Activated naive CD8-positive, alpha-beta T cell treated with anti-CD3 and anti-CD28 coated beads, Interleukin-2, amount 10 ng/mL, durations not matched to agents 7 days and 5 days (primary cell): ENCODE measurements at places on chromosomes 11 and 22.

DNA sequence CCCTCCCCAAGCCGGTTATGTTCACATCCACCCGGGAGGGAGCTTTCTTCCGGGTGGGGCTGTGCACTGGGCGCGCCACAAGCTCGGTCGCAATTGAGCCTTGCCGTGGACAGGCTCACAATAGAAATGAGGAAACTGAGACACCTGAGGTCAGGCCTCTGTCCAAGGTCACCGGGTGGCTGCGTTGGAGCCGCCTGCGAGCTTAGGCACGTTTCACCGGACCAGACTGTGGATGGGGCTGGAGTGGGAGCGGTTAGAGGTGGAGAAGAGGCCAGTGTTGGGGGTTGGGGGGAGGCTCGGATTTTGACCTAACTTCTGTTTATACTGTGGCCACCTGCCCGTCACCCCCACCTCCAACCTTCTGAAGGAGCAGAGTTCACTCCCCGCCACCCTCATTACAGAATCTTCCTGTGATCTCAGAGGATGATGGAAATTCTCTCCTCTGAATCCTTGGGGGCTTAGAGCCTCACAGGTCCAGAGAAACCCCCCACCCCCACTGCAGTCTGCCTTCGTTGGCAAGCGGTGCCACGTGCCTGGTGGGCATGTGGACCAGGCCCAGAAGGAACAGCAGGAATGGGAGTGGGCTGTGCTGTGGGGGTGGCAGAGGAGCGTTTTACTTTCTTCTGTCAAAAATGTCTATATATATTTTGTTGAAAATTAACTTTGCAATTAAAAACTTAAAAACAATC, 631 bp upstream of the NPTXR start:
- DNase-seq, result no peak
- peaks cover 5% of the 10 kb centered on the region for H3K4me1 ChIP-seq
- peaks cover 63% of the 10 kb centered on the region for H3K27me3 ChIP-seq
- H3K4me3 ChIP-seq, result peak overlapping the region; percentile 34
- no peak overlapping the region for H3K27ac ChIP-seq

DNA sequence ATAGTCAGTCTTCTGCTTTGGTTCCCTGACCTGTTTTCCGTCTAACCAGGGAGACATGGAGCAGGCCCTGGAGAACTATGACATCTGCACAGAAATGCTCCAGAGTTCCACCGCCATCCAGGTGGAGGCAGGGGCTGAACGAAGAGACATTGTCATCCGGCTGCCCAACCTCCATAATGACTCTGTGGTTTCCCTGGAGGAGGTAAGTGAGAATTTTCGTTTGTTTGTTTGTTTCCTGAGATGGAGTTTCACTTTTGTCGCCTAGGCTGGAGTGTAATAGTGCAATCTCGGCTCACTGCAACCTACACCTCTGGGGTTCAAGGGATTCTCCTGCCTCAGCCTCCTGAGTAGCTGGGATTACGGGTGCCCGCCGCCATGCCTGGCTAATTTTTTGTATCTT, 52.9 kb downstream of the CABIN1 start:
- DNase-seq, result no peak
- no peak overlapping the region for H3K27ac ChIP-seq
- H3K4me1 ChIP-seq, result peaks cover 11% of the 10 kb centered on the region
- H3K4me3 ChIP-seq, result no peak overlapping the region
- peaks cover 44% of the 10 kb centered on the region for H3K36me3 ChIP-seq
- H3K27me3 ChIP-seq, result no peaks in the 10 kb centered on the region

DNA sequence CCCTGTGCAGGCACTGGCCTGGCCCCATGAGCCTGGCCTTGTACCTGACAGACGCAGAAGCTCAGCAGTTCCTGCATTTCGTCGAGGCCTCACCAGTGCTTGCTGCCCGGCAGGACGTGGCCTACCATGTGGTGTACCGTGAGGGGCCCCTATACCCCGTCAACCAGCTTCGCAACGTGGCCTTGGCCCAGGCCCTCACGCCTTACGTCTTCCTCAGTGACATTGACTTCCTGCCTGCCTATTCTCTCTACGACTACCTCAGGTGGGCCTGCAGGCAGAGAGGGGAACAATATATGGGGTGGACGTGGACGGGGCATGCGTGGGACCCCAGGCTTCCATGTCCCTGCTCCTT, 4.9 kb downstream of the LARGE2 start:
- peaks cover 17% of the 10 kb centered on the region for H3K4me1 ChIP-seq
- H3K27ac ChIP-seq, result peak overlapping the region; percentile 5
- peak; percentile 48 for DNase-seq
- H3K4me3 ChIP-seq, result no peak overlapping the region
- H3K27me3 ChIP-seq, result peaks cover 13% of the 10 kb centered on the region
- no peaks in the 10 kb centered on the region for H3K36me3 ChIP-seq

GRCh38 chr22:36351921-36352802, 35.6 kb downstream of the MYH9 start:
- H3K27me3 ChIP-seq, result no peaks in the 10 kb centered on the region
- peak overlapping the region; percentile 64 for H3K4me3 ChIP-seq
- H3K4me1 ChIP-seq, result peaks cover 76% of the 10 kb centered on the region
- H3K36me3 ChIP-seq, result peaks cover 25% of the 10 kb centered on the region

DNA sequence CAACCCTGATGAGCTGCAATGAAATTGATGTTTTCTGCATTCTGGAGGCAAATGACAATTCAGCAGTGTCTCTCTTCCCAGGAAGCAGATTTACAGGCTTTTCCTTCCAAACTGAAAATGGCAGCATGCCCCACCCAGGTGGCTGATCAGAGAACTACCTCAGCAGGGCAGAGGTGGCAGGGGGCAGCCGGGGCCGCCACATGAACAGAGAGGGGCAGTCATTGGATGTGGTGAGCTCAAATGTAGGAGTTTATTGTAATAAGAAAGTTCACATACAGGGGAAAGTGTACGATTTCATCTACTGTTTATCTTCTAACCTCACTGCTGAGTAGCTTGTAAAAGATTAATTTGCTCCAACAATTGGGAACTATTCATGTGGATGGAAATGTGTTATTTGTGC, 15.7 kb upstream of the PARVA start:
- peaks cover 3% of the 10 kb centered on the region for H3K27me3 ChIP-seq
- peaks cover 12% of the 10 kb centered on the region for H3K4me1 ChIP-seq
- H3K27ac ChIP-seq, result no peak overlapping the region
- no peak for DNase-seq
- no peaks in the 10 kb centered on the region for H3K36me3 ChIP-seq

DNA sequence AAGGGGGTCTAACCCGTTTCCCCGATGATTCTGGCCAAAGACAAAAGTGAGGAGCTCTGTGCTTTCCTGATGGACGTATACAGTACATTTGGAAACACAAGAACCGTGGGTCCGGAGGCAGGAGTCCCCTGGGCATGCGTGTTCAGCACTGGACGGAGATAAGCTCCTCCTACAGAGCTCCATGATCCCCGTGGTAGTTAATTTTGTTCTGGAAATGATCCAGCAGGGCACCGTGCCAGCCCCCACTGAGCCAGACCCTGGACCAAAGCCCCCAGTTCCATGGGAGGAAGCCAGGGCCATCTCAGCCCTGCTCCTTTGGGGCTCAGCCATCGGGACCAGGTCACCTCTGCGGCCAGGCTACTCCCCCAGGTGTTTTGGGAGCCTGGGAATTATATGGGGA, 83.3 kb downstream of the TRMU start:
- DNase-seq, result no peak
- H3K27me3 ChIP-seq, result no peaks in the 10 kb centered on the region
- no peaks in the 10 kb centered on the region for H3K4me1 ChIP-seq
- no peak overlapping the region for H3K27ac ChIP-seq
- H3K4me3 ChIP-seq, result no peak overlapping the region
- no peaks in the 10 kb centered on the region for H3K36me3 ChIP-seq

DNA sequence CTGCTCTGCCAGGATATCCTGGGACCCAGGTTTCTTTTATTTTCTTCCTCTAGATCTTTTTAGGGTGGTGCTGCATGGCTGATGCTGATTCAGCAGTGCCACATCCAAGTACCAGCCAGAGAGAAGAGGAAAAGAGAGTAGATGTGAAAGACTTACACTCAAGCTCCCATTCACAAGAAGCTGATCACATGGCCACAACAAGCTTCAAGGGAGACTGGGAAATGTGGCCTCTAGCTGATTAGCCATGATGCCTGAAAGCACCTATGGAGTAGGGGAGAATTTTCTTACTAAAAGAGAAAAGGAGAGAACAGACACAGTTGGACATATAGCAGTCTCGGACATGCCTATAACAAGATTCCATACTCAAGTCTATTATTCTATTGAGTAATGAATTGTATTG, 34.4 kb upstream of the FJX1 start:
- no peaks in the 10 kb centered on the region for H3K36me3 ChIP-seq
- H3K4me3 ChIP-seq, result no peak overlapping the region
- H3K27me3 ChIP-seq, result peaks cover 25% of the 10 kb centered on the region
- H3K4me1 ChIP-seq, result no peaks in the 10 kb centered on the region
- H3K27ac ChIP-seq, result no peak overlapping the region

DNA sequence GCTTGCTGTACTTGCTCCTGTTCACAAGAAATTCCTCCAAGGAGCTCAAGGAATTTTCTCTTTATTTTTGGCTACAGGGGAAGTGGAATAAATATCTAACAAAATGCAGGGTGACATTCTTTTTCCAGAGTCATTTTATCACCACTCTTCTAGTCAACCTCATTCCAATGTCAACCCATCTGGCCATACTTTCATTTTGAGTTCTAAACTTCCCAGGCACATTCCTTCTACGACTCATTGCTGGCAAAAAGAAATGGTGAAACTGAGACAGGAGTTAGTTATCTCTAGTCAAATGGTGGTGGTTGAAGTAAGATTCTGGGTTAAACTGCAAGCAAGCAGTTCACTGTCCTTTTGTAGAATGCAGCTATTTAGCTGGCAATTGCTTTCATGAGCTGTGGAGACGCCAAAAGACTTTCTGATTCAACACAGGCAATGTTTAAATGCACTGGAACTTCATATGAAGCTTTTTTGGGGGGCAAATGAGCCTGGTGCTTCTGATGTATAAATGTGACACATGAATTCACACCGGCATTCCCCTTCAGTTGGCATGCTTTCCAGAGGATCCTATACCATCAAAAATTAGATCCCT, 304.6 kb downstream of the CADM1 start:
- DNase-seq, result no peak
- H3K27me3 ChIP-seq, result peaks cover 1% of the 10 kb centered on the region
- no peaks in the 10 kb centered on the region for H3K4me1 ChIP-seq
- no peaks in the 10 kb centered on the region for H3K36me3 ChIP-seq

GRCh38 chr11:100927579-100927978, 202.0 kb downstream of the PGR start:
- no peaks in the 10 kb centered on the region for H3K27me3 ChIP-seq
- H3K36me3 ChIP-seq, result no peaks in the 10 kb centered on the region
- DNase-seq, result no peak
- no peaks in the 10 kb centered on the region for H3K4me1 ChIP-seq
- H3K27ac ChIP-seq, result no peak overlapping the region

DNA sequence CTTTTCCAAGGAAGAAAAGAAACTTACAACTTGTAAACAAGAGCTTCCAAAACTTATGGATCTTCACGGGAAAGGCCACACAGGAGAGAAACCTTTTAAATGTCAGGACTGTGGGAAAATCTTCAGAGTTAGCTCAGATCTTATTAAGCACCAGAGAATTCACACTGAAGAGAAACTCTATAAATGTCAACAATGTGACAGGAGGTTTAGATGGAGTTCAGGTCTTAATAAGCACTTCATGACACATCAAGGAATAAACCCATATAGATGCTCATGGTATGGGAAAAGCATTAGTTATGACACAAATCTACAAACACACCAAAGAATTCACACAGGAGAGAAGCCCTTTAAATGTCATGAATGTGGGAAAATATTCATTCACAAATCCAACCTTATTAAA, 32.4 kb downstream of the GAB2 start:
- peaks cover 1% of the 10 kb centered on the region for H3K4me1 ChIP-seq
- no peak overlapping the region for H3K4me3 ChIP-seq
- DNase-seq, result no peak
- peaks cover 10% of the 10 kb centered on the region for H3K36me3 ChIP-seq
- H3K27me3 ChIP-seq, result peaks cover 2% of the 10 kb centered on the region

- no peak overlapping the region for H3K4me3 ChIP-seq
- no peaks in the 10 kb centered on the region for H3K36me3 ChIP-seq
- H3K27me3 ChIP-seq, result peaks cover 2% of the 10 kb centered on the region
- no peaks in the 10 kb centered on the region for H3K4me1 ChIP-seq
- DNase-seq, result no peak
These were observed 5.2 kb upstream of the CCDC188 start for GRCh38 chr22:20156042-20156389.

DNA sequence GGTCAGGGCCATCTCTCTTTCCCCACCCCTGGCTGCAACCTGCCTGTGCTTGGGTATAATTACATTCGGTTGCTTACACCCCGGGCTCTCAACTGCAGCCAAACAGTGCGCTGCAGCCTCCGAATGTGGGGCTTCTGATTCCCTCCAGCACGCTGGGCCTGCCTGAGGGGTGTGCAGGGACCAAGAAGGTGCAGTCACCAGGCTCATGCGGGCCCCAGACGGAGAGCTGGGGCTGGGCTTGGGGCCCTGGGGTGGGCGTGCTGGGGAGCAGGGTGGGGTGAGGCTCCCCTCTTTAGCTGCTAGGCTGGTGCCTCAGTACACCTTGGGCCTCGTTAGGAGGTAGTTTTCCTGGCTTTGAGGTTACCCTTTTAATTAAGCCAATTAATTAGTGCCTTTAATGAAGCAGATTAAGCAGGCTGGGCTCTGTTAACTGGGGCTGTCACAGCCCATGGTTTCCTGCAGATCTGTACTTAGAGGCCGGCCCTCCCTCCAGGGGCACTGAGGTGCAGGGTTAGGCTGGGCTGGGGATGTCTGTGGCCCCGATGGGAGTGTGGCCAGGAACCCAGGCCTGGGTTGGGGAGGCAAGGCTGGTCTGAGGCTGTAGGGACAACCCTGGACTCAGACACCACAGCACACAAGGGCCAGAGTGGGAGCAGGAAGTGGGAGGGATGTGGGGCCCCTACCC, 17.3 kb downstream of the FLRT1 start:
- no peak overlapping the region for H3K27ac ChIP-seq
- H3K36me3 ChIP-seq, result no peaks in the 10 kb centered on the region
- no peak for DNase-seq
- no peaks in the 10 kb centered on the region for H3K4me1 ChIP-seq
- no peak overlapping the region for H3K4me3 ChIP-seq
- no peaks in the 10 kb centered on the region for H3K27me3 ChIP-seq

- peak; percentile 8 for DNase-seq
- no peak overlapping the region for H3K4me3 ChIP-seq
- H3K36me3 ChIP-seq, result no peaks in the 10 kb centered on the region
- H3K4me1 ChIP-seq, result no peaks in the 10 kb centered on the region
- peaks cover 3% of the 10 kb centered on the region for H3K27me3 ChIP-seq
These were observed 458.5 kb downstream of the BRD1 start for GRCh38 chr22:49368976-49369725.

DNA sequence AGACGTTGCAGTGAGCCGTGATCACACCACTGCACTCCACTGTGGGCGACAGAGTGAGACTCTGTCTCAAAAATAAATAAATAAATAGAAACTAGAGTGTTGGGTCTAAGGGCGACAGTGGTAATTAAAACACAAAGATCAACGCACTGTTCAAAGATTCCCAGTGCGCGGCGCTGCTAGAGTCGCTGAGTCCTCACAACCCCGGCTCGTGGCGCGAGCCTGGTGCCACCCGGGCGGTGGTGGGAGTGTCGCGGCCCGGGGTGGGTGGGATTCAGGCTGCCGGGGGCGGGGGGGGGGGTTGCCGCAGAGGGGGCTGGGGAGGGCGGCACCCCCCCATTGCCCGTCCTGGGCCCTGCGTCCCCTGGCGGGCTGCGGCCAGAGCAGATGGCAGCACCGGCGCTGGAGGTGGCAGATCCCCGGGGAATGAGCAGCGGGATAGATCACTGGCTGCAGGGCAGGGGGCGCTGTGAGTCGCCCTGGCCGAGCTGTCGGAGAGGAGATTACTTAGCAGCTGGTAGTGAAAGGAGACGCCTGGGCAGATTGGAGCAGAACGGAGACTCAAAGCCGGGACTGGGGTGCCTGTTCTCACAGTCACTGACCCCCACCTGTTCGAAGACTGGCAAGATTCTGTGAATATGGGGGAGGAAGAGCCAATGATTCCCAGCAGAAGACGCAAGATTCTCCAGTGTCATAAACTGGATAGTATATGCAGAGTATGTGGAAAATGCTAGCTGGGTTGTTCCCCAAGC, 30.2 kb upstream of the APOBEC3A start:
- no peaks in the 10 kb centered on the region for H3K36me3 ChIP-seq
- peak; percentile 57 for DNase-seq
- peaks cover 3% of the 10 kb centered on the region for H3K4me1 ChIP-seq
- H3K27ac ChIP-seq, result no peak overlapping the region
